Mesenteric fat pad (tissue), 1 donor: ENCODE measurements at places on chromosomes 5 and 9. TPM values are rescaled to one million over a fixed set of nuclear protein-coding genes. Genes with fewer than 3 reads are reported as not detected.

FOXD4L4 gene
- not detected for total RNA-seq

PCDHA9 gene
- 0.22 TPM for total RNA-seq

OGN gene
- total RNA-seq: 9.4 TPM

SPAG8 gene
- 0.61 TPM for total RNA-seq

SLC6A3 gene
- total RNA-seq: not detected

ATOX1 gene
- 99.2 TPM for total RNA-seq

GTF2H2 gene
- 21.7 TPM for total RNA-seq

DNA sequence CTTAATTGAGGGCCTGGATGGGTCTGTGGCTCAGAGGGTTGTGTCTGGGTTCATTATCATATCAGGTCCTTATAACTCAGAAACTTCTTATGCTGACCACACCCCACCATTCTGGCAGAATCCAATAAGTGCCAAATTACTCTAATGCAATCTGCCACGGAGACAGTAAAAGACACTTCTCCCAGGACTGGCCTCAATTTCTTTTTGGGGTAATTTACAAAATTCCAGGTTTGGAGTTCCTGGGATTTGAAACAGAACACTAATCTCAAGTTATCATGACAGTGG, 187.8 kb downstream of the GNAQ start:
- no peak for DNase-seq

- DNase-seq: no peak
These were observed 101.9 kb downstream of the MACROH2A1 start for GRCh38 chr5:135296900-135297816.

DNA sequence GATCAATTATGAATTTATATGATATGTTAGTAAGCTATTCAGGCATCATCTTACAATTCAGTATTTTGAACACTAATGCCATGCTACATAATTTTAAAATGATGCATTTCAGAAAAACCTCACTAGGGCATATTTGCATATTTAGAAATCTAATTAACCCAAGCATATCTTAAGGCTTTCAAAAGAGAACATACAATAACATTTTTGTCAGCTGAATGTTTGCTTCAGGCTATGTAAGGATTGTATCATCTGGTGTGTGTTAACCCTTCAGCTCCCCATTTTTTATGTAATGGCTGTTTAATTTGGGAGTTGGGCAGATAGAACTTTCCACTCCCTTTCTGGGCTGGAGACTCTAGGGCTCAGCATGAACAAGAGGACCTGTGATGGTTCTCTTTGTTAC, 299.1 kb upstream of the EFNA5 start:
- no peak for DNase-seq

GRCh38 chr9:14344941-14345353, 31.0 kb upstream of the NFIB start:
- no peak for DNase-seq

DNA sequence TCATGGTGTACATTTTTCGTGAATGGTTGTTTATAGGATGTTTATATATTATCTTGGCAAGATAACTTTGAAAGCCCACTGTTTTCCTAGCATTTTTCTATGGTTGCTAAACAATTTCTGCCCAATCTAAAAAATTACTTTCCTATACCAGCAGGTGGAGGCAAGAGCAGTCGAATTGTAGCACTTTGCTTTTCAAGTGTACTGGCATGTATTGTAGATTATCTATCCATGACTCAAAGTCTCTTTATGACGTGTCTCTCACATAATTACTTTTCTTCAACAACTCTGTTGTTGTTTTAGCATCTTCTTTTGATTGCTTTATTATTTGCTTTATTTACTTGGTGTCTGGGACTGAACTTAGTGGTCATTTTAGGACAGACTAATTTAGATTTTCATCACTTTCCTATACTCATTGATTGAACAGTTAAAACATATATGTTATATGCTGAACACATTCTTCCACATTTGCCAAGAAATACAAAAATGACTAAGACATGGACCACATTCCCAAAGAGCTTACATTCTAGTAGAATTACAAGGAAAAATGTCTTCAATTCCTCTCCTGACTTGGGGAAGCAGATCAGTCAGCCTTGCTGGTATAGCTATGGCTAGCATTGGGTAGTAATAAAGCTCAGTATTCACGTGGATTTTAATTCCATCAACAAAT, 20.7 kb downstream of the NLN start:
- DNase-seq: no peak

- DNase-seq: no peak
These were observed 672.1 kb upstream of the RIOK2 start for GRCh38 chr5:97854871-97855762.

DNA sequence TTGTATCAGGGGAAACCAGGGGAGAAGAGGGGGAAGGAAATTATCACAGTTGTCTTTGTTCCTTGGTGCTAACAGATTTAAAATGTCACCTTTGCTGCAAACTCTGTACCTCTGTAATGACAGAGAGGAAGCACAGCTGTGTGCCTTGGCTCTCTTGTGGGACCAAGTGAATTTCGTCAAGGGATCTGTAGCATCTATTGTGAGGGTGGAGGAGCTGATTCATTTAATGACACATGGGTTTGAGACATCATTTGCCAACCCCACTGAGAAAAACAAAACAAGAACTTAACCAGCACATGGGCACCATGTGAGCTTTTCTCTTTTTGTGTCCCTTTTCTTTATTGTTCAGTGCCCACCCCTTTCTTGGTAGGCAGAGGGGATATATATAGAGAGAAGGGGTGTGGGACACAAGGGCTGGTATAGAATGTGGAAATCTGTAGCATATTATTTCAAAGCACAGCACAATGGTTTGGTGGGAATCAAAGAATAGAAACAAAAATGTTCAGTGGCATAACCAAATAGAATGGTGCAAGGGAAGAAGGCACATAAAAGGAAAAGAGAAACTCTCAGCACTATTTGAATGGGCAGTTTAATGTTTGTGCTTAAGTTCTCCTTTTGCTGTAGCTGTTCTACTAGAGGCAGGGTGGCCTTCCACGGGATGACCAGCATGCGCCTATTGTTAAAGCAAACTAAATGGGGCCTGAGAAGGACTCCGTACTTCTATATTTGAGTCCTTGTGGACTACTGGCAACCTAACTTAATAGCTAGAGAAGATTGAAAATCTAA, 63.3 kb downstream of the LIX1 start:
- DNase-seq: no peak

GRCh38 chr9:126652140-126652582, 38.4 kb downstream of the LMX1B start:
- DNase-seq: no peak

GRCh38 chr9:113790093-113790492, 86.0 kb upstream of the ZNF618 start:
- DNase-seq: no peak

- no peak for DNase-seq
These were observed 131.0 kb upstream of the ASTN2 start for GRCh38 chr9:117545846-117546245.

- no peak for DNase-seq
These were observed 10.5 kb upstream of the TRIM36 start for GRCh38 chr5:115180165-115180709.

GRCh38 chr5:179274321-179275315, 70.6 kb downstream of the ADAMTS2 start:
- no peak for DNase-seq

DNA sequence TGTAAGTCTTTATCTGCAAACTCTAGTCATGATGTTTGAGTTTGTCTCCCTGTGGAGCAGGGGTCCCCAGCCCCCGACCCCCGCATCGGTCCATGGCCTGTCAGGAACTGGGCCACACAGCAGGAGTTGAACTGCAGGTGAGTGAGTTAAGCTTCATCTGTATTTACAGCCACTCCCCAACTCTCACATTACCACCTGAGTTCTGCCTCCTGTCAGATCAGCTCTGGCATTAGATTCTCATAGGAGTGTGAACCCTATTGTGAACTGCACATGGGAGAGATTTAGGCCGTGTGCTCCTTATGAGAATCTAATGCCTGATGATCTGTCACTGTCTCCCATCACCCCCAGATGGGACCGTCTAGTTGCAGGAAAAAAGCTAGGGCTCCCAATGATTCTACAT, 7.0 kb downstream of the C9orf85 start:
- DNase-seq: no peak

DNA sequence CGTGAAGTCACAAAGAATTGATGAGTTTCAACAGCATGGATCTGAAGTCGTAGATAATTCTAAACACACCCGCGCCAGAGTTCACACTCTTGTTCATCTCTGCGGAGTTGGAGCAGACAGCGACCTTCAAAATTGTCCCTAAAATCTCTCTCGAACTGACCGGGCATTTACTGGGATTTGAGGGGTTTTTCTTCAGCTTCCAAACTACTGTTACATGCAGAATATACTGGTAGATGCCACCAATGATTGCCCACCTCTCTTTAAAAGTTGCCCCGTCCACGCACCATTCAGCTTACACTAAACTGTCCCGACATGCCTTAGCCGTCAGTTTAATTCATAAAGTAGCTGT, 5.2 kb upstream of the ISL1 start:
- DNase-seq: no peak

DNA sequence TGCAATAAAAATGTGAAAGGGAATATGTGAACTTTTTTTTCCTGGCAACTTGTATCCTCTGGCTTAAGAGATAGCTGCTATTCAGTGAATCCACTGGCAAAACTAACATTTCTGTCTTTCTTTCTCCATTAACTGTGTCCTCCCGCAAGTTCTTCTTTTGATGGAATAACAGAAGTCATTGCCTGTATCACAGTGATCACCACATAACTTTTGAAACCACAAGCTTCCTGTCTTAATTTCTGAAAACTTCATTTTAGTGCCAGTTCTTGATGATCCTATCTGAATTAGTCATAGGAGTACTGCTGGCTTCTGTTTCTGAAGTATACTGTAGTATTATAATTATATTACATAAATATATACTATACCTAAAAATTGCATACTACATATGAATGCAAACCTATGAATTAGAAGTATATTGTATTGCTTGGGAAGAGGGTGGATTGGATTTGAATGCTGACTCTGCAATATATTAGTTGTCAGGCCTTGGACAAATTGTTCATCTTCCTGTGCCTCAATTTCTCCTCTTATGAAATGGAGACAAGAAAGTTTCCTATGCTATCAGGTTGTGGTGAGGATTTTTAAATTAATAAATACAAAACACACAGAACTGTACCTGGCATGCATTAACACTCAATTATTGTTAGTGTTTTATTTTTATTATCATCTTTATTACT, 441.6 kb downstream of the CETN3 start:
- no peak for DNase-seq

DNA sequence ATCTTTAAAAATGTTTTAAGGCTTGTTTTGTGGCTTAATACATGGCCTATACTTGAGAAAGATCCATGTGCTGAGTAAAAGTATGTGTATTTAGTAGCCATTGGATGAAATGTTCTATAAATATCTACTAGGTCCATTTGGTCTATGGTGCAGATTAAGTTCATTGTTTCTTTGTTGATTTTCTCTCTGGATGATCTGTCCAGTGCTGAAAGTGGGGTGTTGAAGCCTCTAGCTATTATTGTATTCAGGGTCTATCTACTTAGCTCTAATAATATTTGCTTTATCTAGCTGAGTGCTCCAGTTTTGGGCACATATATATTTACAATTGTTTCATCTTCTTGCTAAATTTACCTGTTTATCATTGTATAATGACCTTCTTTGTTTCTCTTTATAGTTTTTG, 272.2 kb upstream of the NR4A3 start:
- DNase-seq: no peak

- DNase-seq: no peak
These were observed 43.7 kb downstream of the BICD2 start for GRCh38 chr9:92720807-92721535.

DNA sequence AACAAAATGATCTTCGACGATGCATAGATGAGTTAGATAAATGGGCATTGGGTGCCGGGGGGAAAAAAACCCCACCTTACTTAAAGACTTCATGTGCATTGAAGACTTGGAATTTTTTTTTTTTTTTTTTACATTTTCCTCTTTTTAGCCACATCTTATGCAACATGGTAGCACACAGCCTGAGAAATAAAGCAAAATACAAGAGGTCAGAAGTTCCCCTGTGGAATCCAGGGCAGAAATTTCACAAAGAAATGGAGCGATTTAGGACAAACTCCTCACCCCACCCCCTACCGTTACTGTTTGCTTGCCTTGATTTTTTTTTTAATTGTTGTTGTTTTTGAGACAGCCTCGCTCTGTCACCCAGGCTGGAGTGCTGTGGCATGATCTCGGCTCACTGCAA, 153.2 kb downstream of the GOLPH3 start:
- DNase-seq: no peak

DNA sequence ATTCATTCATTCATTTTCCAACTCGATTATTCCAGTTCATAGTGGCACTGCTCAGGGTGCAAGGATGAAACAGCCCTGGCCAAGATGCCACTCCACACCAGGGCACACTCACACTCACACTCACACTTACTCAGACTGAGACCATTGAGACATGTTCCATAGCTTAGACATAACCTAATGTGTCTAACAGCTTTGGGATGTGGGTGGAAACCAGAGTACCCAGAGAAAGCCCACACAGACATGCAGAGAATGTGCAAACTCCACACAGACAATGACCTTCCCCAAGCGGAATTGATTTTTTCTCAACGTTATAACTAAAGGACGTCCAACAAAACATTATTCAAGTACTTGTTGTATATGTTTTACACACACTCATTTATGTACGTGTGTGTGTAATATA, 1363.5 kb downstream of the EFNA5 start:
- no peak for DNase-seq

GRCh38 chr5:171646102-171647042, 139.2 kb upstream of the SMIM23 start:
- no peak for DNase-seq

- DNase-seq: no peak
These were observed at the start of gene LRRC19 for GRCh38 chr9:27005491-27005890. Gene LRRC19, minus strand, starts transcription at chr9:27005672. Its CDS starts 5,978 bp downstream, at chr9:26999694.

GRCh38 chr5:42495914-42496313, 72.7 kb downstream of the GHR start:
- DNase-seq: no peak

DNA sequence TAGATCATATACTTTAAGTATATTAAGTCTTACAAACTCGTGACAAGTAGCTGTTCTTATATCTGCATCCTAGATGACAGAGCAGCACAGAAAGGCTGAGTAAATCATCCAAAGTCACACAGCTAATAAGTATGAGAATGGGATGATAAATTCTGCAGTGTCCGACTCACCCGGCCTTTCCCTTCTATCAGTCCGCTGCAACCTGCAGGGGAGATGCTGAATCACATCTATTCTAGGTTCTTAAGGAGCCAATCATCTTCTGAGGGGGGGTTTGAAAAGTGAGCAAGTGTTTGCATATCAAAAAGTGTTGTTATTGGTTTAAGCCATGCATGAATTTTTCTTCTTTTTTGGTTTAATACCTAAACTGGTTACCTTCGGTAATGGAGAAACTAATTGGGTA, 38.9 kb downstream of the ADAMTS16 start:
- DNase-seq: no peak

- DNase-seq: peak; percentile 93
These were observed 74.6 kb upstream of the CPLX2 start for GRCh38 chr5:175796536-175797499.

DNA sequence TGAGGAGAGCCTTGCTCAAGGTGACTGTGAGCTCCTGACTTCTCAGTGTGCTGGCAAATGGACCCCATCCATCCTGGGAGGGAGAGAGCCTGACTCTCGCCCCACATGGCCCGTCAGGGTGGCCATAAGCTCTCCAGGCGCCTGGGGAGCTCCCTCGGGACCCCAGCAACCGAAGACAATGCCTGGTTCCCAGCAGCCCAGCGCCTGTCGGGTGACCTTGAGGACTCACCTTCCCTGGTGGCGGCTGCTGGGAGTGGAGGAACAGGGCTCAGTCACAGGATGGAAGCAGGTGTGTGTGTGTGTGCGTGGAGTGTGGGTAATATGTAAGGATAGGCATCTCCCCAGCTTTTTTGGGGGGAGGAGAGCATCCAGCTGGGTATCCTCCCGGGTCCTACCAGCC, 190.3 kb downstream of the MELK start:
- no peak for DNase-seq

GRCh38 chr9:74431467-74431866, 65.7 kb upstream of the RORB start:
- DNase-seq: no peak
